NCI-H2107 (cell line): ENCODE measurements at places on chromosomes 5 and 9.

- DNase-seq: no peak
Observed at GRCh38 chr9:3517377-3518048, 8.3 kb downstream of the RFX3 start.

DNA sequence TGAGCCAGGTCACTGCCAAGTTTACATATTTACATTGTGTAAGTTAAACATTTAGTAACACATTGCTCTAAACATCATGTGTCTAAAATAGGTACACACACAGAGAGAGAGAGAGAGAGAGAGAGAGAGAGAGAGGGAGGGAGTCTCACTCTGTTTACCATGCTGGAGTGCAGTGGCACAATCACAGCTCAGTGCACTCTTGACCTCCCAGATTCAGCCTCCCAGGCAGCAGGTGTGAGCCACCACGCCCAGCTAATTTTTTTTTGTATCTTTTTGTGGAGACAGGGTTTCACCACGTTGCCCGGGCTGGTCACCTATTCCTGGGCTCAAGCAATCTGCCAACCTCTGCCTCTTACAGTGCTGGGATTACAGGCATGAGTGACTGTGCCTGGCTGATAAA is 1045.3 kb downstream of the TLE1 start:
- DNase-seq: no peak

DNA sequence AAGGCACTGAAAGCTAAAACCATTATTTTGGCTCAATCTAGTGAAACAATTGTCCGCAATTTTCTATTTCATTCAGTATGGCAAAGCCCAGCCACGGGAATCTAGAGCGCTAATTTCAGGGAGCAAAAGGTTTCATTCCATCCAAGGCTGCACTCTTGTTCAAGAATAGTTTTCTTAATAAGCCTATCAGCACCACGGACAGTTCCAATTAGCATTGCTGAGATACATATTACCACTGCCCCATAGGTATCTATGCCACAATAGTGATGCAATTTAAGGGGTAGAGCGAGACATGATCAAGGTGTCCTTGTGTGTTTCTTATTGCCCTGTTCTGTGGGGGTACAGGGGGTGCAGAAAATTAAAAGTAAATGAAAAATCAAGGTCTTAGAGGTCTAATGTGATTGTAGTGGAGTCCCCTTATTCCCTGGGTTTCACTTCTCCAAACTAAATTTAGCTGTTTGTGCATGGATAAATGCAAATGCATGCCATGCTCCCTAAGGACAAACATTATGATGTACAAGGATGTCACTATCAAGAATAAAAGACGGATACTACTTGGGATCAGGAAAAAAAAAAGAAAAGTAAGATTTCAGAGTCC is 45.5 kb downstream of the SPOCK1 start:
- no peak for DNase-seq

DNA sequence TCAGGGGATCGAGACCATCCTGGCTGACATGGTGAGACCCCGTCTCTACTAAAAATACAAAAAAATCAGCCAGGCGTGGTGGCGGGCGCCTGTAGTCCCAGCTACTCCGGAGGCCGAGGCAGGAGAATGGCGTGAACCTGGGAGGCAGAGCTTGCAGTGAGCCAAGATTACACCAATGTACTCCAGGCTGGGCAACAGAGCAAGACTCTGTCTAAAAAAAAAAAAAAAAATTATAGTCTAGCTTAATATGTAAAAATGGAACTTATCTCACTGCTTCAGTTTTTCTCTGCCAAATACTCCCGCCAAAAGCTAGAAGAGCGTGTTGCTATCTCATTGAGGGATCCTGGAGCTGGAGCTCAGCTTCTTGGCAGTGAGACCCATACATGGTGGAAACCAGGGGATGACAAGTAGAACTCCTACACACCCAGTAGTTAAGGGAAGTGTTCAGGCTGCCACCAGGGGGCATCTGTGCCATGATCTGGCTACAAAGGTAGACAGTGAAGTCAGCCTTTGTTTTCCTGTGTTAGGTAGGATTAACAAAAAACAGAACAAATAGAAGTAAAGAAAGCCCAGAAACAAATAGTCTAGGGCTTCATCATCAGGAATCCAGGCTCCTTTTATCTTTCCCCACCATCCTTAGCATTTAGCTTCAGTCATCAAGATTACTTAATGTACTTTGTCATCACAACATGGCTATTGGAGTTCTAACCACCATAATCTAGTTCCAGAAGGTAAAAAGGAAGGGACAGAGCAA is 33.6 kb upstream of the GLIPR2 start:
- DNase-seq: peak; percentile 39

GRCh38 chr5:79736528-79737514 is 47.2 kb downstream of the CMYA5 start:
- no peak for DNase-seq

DNA sequence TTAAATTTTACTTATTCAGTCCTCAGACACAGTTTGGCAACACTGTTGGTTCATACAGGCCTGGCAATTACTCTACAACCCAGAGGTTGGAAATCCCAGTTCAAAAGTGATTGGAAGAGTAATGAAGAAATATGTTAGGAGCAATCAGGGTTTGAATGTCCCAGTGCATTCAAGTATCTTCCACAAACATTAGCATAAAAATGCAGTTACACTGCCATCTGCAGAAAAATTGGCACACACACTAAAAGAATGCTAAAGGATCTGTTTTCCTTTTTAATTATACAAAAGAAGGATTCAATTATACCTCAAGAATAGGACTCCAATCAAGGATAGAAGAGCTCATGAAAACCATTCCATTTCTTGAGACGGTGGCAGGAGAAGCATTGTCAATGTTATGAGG is 130.2 kb downstream of the DNAH5 start:
- no peak for DNase-seq

GRCh38 chr5:133785182-133785581 is 172.8 kb upstream of the FSTL4 start:
- DNase-seq: no peak

- no peak for DNase-seq
Observed at GRCh38 chr5:181063514-181063913, 23.4 kb downstream of the BTNL9 start.

- no peak for DNase-seq
Observed at GRCh38 chr5:88925692-88926490, 42.9 kb upstream of the MEF2C start.

GRCh38 chr5:31759925-31760324 is 121.0 kb downstream of the PDZD2 start:
- no peak for DNase-seq

GRCh38 chr5:74916831-74917710 is 50.9 kb upstream of the FAM169A start:
- DNase-seq: no peak

GRCh38 chr5:92899611-92900010 is 681.4 kb downstream of the NR2F1-AS1 start:
- no peak for DNase-seq
